ENCODE measurements at places on chromosomes 13 and 19.

DNA sequence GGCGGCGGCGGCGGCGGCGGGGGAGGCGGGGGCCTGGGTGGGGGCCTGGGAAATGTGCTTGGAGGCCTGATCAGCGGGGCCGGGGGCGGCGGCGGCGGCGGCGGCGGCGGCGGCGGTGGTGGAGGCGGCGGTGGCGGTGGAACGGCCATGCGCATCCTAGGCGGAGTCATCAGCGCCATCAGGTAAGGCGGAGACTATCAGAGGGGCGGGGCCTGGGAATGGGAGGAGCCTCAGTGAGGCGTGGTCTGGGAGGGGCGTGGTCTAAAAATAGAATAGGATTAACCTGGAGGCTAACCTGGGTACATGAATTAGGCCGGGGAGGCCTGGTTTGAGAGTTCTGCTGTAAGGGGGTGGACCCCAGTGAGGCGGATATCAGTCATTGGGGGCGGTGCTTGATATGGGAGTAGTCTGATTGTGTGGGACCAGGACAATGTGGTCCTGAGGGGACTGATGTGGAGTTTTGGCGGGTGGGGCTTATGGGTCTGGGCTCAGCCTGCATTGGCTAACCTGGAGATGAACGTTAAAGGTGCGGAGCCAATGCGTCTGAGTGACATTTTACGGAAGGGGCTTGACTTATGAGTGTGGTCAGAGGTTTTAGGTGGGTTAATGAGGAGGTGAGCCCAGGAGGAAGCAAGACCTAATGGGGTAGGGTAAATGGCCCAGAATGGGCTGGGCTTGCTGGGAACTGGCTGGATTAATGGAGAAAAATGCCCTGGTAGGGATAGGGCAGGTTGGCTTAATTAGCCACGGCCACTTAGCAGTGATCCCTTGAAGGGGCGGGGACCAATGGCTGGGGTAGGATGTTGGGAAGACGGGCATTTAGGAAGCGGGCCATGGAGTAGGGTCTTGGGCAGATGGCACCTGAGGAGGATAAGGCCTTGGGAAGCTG is 1.4 kb downstream of the CAPNS1 start:
- DNase-seq: peak; percentile 85

- no peak for DNase-seq
These were observed 16.7 kb downstream of the TMTC4 start for GRCh38 chr13:100657881-100658315.

DNA sequence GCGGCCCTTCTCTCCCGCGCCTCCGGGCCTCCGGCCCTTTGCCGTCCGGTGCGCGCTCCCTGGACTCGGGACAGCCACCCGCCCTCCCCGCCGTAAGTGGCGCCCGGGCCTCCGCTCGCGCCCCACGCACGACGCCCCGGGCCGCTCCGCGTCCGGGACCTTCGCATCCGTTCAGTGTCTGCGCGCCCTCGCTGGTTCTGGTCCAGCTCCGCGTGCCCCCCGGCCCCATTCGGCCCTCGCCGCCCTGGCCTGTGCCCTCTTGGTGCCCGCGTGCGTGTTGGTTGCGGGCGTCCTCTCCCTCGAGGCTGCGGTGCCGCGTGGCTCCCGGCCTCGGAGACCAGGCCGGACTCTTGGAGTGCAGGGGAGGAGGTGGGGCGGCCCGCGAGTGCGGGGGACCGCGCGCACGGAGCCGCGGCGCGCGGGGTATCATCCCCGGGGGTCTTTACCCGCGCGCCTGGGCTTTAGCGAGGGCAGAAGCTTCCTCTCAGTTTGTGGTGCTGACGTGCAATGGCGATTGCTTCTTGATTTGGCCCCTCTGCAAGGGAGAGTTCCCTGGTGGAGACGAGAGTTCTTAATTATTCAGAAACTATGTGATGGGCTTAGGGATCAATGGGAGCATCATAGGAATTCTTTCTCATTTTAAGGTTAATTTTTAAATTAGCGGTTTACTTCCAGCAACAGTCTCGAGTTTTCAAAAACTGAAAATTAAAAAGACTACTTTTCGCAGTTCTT is 757 bp downstream of the WASF3 start:
- DNase-seq: peak; percentile 29

GRCh38 chr19:2624537-2625091 is 77.9 kb downstream of the GNG7 start:
- DNase-seq: no peak

- peak; percentile 85 for DNase-seq
These were observed 6.8 kb upstream of the KBTBD6 start for GRCh38 chr13:41139296-41139966.

GRCh38 chr19:4342314-4342614 is 1.1 kb upstream of the MPND start:
- no peak for DNase-seq

DNA sequence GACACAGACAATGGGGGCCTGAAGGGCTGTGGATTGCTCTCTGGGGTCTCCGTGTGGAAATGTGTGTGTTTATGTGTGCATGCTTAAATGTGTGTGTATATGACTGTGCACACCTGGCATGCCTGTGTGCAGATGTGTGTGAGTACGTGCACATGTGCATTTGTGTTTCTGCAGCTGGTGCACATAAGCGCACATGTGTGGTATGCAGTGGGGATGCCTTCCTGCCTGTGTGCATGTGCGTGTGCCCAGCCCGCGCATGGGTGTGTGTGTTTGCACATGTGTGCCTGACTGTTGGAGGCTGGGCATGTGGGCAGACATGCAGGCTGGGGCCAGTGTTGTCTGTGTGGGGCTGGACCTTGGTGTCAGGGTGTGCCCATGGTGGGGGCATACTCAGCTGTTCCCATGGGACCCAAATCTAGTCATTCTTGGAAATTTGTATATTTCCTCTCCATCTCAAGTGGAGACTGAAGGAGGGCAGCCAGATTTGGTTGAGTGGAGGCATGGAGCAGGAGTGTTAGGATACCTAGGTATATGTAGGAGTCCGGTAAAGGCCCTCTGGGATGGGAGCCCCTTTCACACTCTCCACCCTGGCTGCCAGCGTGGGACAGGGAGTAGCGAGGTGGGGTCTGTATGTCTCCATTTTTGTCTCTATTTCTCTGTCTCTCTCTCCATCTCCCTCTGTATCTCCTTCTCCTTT is 49.9 kb downstream of the CELF5 start:
- DNase-seq: no peak

- DNase-seq: no peak
These were observed 44.7 kb downstream of the PSPC1 start for GRCh38 chr13:19737844-19738557.

DNA sequence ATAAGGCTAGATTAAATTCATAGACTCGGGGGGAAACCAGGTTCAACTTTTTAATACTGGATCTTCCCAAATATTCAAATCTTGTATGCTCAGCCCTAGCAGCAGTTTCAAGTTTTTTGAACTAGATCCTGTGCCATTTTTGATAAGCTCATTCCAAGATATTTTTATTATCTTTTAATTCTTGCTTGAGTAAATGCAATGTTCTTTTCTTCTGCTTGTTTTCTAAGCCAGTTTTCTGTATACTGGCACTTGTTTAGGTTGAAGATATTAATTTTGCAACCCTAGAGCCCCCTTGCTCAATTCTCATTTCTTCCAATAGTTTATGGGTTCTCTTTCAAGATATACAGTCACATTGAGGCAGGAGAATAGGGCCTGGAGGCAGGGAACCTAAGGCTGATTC is 13.1 kb upstream of the PNMA8C start:
- no peak for DNase-seq

GRCh38 chr13:113083402-113084061 is 22.1 kb upstream of the F7 start:
- no peak for DNase-seq

- DNase-seq: peak; percentile 86
These were observed 194.5 kb downstream of the KATNAL1 start for GRCh38 chr13:30112602-30113435.

GRCh38 chr19:31340042-31341025 is 8.9 kb downstream of the TSHZ3 start:
- peak; percentile 75 for DNase-seq

DNA sequence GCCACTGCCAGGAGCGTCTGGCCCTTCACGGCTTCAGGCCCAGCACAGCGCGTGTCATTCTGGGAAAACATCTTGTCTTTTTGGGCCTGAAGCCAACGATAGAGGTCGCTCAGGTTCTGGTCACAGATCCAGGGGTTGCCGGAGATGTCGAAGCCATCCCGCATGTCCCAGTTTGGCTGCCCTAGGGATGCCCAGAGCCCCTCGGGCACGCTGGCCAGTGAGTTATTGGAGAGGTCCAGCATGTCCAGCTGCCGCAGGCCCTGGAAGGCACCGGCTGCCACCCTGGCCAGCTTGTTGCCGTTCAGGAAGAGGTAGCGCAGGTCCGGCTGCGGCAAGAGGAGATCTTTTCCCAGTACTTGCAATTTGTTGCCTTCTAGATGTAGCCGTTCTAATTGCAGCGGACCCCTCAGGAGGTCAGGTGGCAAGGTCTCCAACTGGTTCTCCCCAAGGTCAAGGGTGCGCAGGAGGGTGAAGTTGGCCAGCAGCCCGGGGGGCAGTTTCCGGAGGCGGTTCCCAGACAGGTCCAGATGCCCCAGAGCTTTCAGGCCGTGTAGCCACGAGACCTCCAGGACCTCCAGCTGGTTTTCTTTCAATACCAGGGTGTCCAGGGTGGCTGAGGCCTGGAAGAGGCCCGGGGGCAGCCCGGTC is 1.8 kb downstream of the LRG1 start:
- DNase-seq: no peak
